Activated T-cell treated with anti-CD3 and anti-CD28 coated beads, Interleukin-2, amount 50 U/mL, for 72 hours (primary cell): ENCODE measurements at places on chromosomes 3 and 15.
A peak's percentile ranks its signal among the peaks of the same experiment; 100 is the strongest.

- no peak for DNase-seq
These were observed 7.3 kb downstream of the SST start for GRCh38 chr3:187662848-187663409.

DNA sequence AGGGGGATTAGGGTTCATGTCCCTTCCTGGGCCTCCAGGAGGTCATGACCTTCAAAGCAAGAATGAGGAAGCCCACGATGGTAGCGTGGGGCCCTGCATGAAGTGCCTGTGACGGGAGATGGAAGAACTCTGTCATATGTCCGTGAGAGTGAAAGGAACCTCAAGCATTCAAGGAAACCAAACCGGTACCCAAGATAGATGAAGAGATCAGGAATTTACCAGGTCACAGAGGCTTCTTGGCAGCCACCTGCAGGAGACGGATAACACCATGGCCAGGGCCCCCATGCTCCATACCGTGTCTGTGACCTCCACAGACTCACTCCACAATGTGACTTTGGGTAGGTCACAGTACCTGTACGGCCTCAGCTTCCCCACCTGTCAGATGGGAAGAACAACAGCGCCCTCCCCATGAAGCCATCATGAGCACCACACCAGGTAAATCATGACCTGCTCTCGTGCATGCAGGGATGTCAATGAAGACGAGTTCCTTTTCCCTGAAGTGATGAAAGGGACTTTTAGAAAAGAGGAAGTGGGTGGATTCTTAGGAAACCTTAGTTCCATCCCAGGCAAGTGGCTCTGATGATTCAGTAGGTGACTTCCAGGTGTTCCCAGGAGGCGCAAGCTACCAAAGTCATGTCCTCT, 23.3 kb upstream of the CYP11A1 start:
- no peak for DNase-seq

DNA sequence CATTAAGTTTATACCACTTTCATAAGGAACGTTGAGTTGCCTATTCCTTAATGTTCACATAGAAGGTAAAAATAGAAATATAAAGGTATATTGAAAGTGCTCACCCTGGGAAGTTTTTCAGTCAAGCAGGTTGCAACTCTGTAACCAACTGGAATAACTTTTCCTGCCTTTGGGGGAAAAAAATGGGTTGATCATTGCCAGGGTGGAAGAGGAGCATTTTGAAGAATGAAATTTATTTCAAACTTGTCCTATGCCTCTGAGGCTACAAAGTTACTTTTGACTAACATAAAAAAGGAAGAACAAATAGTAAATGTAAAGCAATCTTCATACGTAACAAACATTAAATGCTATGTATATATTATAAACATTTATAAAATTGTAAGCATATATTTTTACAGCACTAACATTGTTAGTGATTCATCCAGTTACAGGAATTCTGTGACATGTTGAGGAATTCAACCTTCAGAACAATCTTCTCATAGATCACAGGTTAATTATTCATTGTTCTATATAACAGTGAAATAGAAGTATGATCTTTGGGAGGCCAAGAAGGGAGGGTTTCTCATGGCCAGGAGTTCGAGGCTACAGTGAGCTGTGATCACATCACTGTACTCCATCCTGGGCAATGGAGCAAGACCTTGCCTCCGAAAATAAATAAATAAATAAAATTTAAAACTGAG, 13.5 kb downstream of the EFHB start:
- no peak for DNase-seq

- DNase-seq, result no peak
These were observed 44.3 kb upstream of the TM4SF4 start for GRCh38 chr3:149430216-149430615.

GRCh38 chr3:161171113-161171512, 50.0 kb upstream of the NMD3 start:
- no peak for DNase-seq

DNA sequence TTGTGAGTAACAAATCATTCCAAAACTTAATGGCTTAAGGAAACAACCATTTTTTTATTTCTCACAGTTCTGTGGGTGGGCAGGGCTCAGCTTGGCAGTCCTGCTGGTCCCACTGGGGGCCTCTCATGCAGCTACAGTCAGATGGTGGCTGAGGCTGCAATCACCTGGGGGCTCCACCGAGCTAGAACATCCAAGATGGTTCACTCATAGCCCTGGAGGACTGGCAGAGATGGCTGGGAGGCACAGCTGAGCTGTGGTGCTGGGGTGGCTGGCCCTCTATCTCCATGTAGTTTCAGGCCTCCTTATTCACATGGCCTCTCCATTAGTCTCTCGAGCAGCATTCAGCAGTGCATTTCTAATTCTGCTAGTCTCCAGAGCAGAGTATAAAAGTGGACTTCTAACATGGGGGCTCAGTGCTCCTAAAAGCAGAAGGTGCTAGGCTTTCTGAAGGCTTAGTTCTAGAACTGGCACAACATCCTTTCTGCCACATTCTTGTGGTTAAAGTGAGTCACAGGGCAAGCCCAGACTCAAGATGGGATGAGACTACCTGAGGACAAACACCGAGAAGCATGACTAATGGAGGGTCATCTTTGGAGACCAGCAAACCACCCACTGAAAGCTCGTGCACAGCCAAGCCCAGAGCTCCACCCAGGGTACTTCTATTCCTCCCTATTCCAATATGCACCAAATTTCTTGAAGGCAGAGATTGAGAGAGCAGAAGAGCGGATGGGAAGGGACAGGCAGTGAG, 6.3 kb downstream of the CAV3 start:
- peak; percentile 12 for DNase-seq

DNA sequence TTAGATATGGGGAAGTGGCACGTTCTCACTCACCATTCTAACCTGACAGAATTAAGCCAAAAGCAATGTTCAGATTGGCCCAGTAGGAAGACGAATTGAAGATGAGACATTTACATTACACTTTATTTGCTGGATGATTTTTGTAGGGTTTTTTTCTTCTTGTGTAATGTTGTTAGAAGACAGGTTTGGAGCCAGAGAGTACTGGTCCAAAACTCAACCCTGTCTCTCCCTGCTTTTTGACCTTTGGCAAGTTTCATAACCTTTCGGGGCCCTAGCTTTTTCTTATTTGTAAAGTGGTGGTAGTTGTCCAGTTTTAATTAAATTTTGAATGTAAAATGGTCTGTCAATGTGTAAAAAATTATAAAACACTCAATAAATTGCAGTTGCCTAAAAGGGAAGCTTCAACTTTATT, 29.5 kb downstream of the PDE8A start:
- no peak for DNase-seq

GRCh38 chr3:157916672-157917071, 189.5 kb downstream of the SHOX2 start:
- no peak for DNase-seq

GRCh38 chr3:173617490-173617889, 219.9 kb downstream of the NLGN1 start:
- no peak for DNase-seq

DNA sequence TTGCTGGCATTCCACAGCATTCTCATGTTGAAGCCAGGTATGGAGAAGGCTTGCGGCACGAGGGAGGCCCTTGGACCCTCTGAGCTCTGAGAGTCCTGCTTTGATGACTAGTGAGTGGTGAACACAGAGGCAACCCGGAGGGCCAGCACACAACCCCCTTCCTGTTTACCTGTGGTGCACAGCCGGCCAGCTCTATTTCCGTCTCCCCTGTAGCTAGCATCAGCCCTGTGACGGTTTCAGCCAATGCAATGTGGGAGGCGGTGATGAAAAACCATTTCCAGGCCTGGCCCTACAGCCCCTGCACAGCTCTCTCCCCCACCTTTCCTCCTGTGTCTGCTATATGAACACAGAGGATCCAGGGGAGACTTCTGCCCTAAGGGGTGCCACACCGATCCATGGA, 76.8 kb upstream of the KLHL25 start:
- no peak for DNase-seq

GRCh38 chr3:43019006-43019809, 40.1 kb downstream of the GASK1A start:
- no peak for DNase-seq

DNA sequence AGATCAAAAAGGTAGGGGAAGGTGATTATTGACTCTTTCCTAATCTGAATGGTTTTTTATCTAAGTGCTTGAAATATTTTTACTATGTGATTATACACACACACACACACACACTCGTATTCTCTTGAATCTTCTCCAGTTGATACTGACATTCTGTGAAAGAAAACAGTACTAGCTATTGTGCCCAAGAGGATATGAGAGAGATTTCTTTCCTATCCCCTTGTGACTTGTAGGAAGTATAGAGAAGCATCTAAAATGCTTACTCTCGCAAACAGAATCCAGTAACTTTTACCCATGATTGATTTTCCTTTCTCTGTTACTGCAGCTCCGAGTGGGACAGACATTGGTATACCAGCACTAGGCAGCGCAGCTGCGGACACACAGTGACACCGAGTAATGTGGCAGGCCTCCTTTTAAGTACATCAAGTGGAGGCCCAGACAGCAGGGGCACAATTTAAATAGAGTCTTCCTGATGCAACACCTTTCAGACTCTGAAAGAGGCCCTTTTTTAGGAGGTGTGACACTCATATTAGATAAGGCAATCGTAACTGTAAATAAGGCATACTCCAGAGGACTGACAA, 421.0 kb upstream of the CNTN4 start:
- no peak for DNase-seq

DNA sequence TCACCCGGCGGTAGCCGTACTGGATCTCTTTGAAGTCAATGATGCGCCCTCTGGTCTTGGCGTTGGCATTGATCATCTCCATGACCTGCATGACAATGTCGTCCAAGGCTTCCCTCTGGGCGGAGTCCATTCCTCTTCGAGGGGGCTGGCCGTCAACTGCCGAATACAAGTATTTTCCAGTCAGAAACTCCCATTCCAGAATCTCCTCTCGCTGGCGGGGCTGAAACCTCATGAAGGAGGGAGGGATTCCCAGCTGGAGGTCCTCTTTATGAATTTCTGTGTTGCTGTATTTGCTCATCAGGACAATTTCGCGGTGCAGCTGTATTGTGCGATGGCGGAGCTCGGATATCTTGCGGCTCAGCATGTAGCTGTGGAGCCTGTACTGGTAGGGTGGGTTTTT, 73.4 kb downstream of the CHSY1 start:
- DNase-seq, result no peak

DNA sequence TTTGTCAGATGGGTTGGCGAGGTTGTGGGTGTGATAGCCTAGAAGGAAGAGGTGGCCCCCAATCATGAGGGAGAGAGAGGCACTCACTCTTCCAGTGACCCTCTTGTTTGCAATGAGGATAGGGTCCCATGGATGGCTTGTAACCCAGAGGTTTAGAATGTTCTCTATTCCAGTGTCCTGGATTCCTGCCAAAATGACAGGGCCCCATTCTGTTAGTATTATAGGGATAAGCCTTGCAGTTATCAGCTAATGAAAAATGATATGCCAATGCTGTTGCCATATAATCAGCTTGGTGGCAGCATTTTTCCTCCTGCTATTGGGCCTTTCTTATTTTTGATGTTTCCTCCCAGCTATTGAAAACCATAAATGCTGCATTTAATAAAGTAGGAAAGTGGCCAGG, 23.3 kb upstream of the SENP7 start:
- DNase-seq, result no peak

DNA sequence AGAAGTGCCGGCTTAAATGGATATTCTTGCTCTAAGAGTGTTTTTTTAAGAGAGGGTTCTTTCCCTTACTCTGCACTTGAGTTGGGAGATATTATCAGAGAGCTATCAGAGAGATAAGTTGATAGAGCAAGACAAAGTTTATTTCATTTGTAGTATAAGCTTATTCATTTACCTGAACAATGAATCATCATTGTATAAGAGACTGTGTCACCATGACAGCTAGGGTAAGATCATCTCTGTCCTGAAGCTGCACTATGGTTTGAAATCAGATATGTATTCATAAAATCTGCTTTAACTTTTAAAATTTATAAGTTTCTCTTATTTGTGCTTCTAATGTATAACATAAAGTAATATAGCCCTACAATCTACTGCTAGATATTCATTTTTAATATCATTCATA, 128.1 kb upstream of the ARL6 start:
- no peak for DNase-seq

DNA sequence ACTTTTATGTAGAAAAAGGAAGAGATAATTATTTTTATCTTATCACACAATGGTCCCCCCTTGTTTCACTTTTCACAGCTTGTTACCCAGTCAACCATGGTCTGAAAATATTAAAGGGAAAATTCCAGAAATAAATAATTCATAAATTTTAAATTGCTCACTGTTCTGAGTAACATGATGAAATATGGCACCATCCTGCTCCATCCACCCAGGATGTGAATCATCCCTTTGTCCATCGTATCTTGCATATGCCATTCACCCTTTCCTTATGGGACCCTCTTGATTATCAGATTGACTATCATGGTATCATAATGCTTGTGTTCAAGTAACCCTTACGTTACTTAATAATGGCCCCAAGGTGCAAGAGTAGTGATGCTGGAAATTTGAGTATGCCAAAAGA, 43.7 kb downstream of the ANKRD28 start:
- no peak for DNase-seq

- no peak for DNase-seq
These were observed 187.7 kb upstream of the CHRNA7 start for GRCh38 chr15:31842532-31843195.

DNA sequence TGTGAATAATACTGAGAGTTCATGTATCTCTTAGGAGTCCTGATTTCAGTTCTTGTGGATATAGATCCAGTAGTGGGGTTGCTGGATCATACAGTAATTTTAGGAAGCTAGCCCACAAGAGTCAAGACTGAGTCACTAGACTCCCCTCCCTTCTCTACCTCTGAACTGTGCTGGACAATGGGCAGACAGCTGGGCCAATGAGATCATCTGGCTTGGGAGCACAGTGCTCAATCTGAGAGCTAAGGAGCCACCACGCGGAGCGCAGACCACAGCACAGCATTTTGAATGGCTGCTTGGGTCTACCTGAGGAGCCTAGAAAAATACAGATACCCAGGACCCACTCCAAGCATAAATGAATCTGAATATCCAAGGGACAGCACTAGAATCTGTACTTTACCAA, 32.5 kb downstream of the WNT5A start:
- DNase-seq, result no peak

GRCh38 chr3:10746001-10746400, 70.0 kb upstream of the SLC6A11 start:
- no peak for DNase-seq

DNA sequence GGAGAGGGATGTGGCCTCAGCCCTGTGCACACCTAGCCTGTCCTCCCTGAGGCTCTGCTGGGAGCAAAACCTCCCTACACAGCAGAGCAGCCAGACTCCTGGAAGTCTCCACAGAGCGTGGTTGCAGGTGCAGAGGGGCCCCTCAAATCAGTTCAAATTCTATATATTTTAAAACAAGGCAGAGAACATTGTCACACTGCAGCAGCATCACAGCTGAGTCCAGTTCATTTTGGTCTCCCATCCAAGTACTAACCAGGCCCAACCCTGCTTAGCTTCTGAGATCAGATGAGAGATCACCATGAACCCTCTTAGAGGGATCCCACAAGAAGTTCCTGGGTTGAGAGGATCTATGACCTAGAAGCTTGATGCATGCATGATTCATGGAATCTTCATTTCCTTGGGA, 331.0 kb upstream of the RGMA start:
- peak; percentile 13 for DNase-seq

DNA sequence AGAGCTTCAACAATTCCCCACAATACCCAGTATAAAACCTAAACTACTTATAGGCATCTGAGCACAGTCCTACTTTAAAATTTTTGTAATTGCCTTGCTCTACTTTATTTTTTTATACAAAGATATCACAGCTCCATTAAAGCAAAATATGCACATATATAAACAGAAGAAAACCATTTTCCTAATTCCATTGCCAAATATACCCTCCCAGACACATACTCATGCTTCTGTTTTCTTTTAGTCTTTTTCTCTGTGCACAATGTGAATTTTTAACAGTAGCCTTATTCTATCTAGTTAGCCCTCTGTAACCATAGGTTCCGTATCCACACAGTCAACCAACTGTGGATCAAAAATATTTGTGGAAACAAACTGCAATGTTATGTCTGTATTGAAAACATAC, 260.5 kb downstream of the SCAPER start:
- no peak for DNase-seq
